CD4-positive, alpha-beta T cell treated with Interleukin-6 for 4 hours (primary cell): ENCODE measurements at places on chromosomes 16 and 17.

DNA sequence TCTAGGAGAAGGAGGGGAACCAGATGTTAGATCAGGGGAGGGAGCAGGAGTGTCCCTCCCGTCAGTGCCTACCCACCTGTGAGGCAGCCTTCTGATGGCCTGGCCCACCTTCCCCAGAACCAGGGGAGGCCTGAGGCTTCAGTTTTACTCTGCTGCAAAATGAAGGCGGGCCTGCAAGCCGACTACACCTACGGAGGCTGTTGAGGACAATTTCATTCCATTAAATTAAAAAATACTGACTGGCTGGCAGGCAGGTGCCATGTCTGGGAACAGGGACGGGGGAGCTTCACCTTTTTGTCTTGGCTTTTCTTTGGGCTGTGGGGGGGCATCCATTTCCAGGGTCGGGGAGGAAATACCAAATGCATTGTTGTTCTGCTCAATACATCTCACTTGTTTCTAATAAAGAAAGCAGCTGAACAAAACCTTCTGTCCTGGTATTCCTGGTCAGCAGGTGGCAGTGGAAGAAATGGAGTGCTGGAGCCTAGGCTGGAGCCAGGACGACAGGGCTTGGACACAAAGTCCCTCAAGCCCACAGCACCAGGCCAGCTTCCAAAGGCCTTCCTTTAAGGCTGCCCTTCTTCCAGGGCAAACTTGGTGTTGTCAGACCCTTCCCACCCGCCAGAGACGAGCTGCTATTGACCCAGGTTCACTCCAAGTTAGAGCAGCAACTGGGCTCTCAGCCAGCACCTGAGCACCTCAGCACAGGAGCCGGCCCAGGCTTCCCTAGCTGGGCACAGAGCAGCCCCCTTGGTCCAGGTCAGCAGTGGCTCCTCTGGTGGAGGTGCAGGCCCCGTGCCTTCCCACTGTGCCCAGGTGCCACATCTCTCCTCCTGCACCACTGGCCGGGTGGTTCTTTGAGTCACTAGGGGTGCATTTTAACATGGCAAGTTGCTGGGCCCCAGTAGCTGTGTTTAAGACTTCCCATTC, 23.5 kb downstream of the PLCD3 start:
- DNase-seq: no peak

DNA sequence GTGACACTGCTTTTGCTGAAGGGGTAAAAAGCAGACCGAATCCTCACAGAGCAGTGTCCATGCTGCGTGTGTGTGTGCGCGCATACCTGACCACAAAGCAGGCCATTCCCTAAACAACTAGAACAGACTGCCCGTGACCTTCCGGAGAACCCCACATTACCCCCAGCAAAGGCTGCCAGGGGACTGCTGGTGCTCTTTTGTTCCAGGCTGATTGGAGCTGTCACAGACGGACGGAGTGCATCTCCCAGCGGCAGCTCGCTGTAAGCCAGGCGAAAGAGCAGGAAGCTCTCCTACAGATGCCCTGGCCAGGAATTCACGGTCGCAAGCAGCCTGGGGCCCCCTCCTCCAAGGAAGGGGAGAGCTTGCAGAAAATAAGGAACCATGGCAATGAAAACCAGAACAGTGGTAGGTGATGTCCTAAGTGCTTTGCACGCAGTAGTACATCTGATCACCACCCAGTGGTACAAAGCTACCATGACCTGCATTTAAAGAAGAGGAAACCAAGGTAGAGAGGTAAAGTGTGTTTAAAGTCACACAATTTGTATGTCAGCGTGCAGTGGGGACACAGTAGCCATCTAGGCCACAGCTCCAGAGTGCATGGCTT, 153.4 kb upstream of the DYNLRB2 start:
- DNase-seq: no peak

GRCh38 chr17:50344731-50345365, 1.1 kb upstream of the XYLT2 start:
- no peak for DNase-seq

DNA sequence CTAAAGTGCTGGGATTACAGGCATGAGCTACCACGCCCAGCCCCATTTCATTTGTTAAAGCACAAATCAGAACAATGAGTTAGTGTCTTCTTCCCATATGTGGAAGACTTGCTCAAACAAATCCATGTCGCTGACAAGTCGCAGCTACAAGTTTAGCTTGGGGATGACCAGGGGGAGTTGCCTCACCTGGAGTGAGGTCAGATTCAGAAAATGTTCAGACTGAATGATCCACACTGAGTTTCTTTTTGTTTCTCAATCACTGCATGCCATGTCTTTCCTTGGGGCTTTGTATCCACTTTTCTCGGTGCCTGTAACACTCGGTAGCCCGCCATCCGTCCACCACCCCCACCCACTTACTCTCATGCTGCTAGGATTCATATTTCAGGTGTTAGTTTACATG, 437.3 kb upstream of the DYNLRB2 start:
- DNase-seq: no peak

DNA sequence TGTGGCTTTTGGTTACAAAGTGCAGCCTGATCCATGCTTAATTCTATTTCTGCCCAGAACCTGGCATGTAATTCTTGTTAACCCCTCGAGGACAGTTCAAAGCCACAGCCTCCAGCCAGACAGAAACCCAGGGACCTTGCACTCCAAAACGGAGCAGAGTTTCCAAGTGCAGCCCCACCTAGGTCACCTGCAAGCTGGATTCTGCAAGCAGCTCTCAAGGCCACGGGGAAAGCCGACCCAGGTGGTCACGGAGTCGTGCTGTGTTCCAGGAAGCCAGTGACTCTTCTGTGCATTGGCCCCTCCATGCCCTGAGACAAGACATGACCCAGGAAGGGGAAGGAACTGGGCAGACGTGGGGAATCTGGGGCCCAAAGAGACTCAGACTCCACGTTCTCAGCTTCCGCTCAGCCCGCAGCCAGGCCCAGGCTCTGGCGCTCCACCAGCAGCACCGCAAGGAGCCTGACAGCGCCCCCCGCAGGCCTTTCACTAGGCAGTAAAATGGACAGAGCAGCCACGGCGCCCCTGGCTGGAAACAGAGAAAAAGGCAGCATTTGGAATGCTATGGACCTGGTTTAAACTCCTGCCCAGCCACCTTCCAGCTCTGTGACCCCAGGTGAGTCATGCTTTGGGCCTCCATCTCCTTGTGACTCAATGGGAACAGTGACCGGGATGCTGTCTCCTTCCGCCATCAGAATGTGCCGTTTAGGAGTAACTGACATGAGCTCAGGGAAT, 27.3 kb upstream of the GSG1L start:
- no peak for DNase-seq

- no peak for DNase-seq
Observed at GRCh38 chr16:72785171-72785570, 262.8 kb downstream of the ZFHX3 start.

- peak; percentile 69 for DNase-seq
Observed at GRCh38 chr17:41308918-41309359, at the start of gene KRTAP16-1. TSS of gene KRTAP16-1 (minus strand) at chr17:41309309. CDS start at chr17:41309253, 56 bp downstream.

DNA sequence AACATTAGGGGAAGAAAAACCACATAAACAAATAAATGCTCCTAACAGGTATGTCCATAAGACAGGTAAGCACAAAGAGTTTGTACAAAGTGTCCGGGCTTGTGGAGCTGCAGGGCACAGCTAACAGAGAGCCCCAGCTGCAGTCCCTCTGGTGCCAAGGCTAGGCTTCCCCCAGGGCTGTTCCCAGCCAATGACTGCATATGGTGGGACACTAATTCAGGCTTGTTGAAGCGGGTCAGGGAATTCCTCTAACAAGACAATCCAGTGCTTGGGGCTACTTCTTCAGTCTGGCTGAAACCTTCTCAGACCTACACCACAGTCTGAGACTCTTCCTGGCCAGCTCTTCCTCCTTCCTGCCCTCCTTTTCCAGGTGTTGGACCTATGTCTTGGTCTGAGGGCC, 51.7 kb upstream of the ALDH3A1 start:
- no peak for DNase-seq

DNA sequence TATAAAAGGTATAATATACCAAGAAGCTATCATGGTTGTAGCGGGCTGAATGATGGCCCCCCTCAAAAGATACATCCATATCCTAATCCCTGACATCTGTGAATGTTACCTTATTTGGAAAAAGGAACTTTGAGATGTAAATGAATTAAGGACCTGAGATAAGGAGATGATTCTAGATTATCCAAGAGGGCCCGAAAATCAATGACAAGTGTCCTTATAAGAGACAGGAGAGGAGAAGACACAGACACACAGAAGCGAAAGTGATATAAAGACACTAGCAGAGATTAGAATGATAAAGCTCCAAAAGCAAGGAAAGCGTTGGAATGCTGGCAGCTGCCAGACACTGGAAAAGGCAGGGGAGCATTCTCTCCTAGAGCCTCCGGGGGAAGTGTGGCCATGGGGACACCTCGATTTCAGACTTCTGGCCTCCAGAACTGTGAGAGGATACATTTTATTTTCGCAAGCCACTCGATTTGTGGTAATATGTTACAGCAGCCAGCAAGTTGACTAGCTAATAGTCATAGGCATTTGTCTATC, 12.5 kb upstream of the GP1BA start:
- no peak for DNase-seq

DNA sequence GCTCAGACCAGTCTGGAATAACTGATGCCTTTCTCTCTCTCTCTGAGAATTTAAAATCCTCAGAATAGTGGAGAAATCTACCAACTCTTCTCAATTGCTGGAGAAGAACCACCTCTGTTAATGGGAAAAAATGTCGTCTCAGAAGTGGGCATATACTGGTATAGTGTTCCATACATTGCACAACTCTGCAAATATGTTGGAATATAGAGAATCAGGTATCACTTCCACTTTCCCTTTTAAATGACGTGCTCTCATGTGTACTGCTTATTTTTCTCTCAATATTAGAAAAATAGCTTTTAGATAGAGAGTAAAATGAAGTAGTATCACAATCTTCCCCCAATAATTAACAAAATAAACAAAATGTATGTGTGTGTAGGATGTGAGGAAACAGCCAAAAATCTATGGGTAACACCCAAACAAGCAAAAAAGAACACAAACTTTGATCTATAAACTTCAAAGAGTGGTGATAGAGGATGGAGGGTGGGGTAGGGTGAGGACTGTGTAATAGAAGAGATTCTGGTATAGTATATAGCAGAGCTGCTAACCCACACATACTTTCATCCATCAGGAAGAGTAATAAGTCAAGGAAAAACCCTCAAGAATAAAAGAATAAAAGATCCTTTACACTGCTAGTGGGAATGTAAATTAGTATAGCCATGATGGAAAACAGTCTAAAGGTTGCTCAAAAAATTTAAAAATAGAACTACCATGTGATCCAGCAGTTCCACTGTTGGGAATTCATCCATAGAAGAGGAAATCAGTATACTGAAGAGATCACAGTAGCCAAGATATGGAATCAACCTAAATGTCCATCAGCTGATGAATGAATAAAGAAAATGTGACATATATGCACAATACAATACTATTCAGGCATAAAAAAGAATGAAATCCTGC, 46.9 kb downstream of the NFATC3 start:
- peak; percentile 14 for DNase-seq

GRCh38 chr17:79925242-79925957, 86.2 kb upstream of the CBX4 start:
- no peak for DNase-seq

GRCh38 chr16:30694926-30695693, 3.9 kb upstream of the SRCAP start:
- no peak for DNase-seq

DNA sequence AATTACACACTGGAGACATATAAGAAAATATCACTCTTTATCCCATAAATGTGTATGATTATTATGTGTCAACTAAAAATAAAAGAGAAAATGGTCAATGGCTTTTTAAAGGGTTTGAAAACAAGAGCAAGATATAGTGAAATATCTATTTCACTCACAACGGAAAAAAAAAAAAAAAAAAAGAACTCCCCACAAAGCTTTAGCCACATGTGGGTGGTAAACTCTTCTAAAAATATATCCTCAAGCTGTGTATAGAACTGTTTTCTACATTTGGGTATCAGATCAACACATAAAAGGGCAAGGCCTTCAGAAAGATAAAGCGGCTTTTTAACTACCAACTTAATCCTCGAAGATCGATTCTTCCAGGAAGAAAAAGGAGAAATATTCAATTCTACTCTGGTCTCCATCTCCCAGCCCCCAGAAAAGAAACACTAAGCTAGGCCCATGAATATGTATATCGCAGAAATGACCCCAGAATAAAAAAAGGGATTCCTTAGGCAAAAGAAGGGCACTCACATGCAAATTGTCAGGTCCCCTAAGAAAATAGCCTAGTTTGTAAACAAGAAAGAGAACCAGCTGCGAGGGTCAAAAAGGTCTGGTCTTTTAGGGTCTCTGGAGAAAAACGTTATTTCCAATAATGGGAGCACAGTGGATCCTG, 4.4 kb downstream of the LITAF start:
- no peak for DNase-seq

GRCh38 chr17:16529906-16530305, 37.9 kb upstream of the LRRC75A start:
- DNase-seq: no peak

GRCh38 chr16:79632289-79632688, 31.8 kb upstream of the MAF start:
- peak; percentile 7 for DNase-seq

DNA sequence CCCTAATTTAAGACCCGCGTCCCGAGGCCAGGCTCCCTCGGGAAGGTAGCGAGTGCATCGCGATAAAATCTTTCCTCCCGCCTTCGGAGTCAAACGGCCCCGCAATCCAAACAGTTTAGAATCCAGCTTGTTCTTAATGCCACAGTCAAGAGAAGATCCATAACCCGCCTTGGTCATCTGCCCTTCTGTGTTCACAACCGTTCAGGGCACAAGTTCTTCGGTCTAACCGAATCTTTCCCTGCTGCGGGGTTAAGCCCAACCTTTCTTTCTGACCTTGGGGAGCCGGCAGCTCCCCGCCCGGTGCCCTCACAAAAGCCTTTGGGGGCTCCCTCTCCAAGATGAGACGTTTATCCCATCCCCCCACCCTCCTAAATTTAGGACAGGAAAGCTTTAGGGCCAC, 30.3 kb downstream of the CPSF4L start:
- DNase-seq: peak; percentile 4
